ENCODE measurements at places on chromosomes 4 and X.

DNA sequence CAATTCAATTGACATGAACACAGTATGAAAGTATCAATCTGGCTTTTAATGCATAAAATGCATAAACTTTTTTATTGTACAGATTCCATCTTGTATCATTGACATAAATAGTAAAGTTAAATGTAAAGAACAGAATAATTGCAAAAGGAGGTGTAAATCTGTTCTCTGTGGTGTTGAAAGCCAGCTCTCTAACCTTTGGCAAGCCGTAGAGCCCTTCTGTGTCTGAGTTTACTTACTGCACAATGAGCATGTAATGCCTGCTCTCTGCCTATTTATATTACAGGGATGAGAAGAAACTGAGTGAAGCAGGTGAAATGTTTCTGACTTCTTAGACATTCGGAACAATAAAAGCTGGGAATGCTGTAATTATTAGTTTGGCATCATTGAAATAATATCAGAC is 389.3 kb upstream of the EPHA5 start:
- no peak for DNase-seq

GRCh38 chrX:13464599-13465275 is 104.7 kb upstream of the EGFL6 start:
- no peak for DNase-seq

GRCh38 chr4:15186806-15187205 is 184.5 kb downstream of the CPEB2 start:
- DNase-seq, result no peak

DNA sequence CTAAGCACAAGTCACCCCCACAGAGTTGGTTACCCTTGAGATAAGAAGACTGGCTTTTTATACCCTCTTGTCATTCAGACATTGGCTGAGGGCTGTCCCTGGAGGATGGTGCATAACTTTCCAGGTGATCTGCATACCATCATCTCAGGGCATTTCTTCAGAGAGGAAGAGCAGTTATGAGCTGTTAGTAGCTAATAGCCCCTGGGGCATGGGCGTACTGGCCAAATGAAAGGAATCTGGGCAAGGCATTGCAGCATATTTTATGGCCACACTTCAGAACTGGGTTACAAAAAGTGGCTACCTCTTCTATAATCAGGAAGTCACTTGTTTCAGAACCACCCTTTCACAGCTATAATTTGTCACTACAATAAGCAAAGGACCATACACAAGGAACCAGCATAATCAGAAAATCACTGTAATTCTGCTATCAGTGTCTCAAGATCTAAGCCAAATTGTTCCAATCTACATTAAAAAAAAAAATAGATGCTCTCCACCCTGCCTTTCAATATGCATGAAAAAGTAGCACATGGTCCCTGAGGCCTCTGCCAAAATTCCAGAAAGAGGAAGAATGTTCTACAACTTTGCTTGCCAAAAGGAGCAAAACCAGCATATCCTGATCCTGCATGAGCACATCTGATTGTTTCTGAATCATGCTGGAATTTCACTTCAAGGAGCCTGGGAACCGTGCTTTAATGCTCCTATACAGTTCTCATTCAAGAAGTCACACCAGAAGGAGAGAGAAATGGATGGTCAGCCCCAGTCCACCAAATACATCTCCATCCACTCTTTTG is 92.0 kb downstream of the TMEM144 start:
- no peak for DNase-seq

GRCh38 chr4:38390969-38391545 is 272.9 kb upstream of the KLF3 start:
- DNase-seq, result no peak

- no peak for DNase-seq
Measured at GRCh38 chr4:123649645-123650391, 253.2 kb downstream of the SPRY1 start.

DNA sequence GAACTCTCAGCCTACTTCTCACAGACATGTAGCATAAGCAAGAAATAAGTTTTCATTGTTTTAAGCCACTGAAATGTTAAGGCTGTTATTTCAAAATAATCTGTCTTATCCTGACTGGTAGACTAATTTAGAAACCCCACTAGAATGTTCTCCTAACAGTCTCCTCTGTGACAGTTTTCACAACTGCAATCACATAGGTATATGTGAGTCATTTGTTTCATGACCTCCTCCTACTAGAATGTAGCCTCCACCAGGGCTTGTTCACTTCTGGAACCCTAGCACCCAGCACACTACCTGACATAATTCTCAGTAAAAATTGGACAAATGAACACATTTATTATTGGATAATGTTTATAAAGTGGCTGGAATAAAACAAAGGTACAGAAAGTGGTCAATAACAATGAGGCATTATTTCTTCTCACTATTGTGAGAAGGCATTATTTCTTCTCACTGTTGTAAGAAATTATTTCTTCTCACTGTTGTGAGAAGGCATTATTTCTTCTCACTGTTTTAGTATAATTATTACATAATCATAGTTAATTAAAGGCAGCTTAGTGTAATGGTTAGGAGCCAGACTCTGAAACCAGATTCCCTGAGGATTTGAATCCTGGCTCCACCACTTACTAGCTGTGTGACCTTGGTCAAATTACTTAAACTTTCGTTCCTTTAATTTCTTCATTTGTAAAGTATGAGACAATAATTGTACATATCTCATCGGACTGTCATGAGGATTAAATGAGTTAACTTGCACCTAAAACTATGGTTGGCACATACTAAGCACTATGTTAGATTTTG is 251.5 kb downstream of the RASL11B start:
- no peak for DNase-seq

DNA sequence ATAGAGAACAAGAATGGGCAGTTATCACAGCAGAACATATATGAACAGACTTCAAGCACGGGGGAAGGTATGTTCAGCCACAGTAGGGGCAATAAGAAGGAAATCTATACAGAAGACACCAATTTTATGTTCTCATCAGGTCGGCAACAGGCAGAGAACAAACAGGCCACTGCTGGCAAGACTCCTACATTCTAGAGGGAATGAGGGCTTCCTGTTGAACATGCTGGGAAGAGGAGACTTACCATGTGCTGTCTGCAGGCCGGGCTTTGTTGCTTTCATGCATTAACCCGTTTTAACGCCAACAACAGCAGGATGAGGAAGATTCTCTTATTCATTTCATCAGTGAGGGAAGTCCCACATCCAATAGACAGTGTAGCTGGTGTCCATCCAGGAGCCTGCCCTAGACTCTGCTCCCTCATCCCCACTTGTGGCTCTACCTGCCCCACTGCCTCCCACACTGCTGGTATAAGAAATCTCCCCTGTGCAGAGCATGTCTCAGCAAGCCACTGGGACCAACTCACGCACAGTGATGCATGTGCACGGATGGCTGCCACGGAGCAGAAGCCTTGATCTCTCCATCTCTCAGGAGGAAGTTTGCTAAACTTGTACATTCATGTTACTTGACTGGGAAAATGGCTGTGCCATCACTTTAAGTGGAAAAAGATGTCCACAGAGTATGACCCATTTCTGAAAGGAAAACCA is 84.5 kb downstream of the ACOX3 start:
- no peak for DNase-seq

- no peak for DNase-seq
Measured at GRCh38 chr4:106551724-106552123, 183.1 kb upstream of the GIMD1 start.
